ENCODE measurements at places on chromosomes 13 and 19. TPM values are rescaled to one million over a fixed set of nuclear protein-coding genes. Genes with fewer than 3 reads are reported as not detected.

GRCh38 chr13:51519771-51520216 is 64.5 kb upstream of the WDFY2 start:
- DNase-seq = no peak
- no peak overlapping the region for H3K4me3 ChIP-seq
- no peaks in the 10 kb centered on the region for H3K36me3 ChIP-seq
- H3K27me3 ChIP-seq = no peaks in the 10 kb centered on the region
- H3K4me1 ChIP-seq = peaks cover 44% of the 10 kb centered on the region

S1PR5 gene
- total RNA-seq = 0.29 TPM

DNA sequence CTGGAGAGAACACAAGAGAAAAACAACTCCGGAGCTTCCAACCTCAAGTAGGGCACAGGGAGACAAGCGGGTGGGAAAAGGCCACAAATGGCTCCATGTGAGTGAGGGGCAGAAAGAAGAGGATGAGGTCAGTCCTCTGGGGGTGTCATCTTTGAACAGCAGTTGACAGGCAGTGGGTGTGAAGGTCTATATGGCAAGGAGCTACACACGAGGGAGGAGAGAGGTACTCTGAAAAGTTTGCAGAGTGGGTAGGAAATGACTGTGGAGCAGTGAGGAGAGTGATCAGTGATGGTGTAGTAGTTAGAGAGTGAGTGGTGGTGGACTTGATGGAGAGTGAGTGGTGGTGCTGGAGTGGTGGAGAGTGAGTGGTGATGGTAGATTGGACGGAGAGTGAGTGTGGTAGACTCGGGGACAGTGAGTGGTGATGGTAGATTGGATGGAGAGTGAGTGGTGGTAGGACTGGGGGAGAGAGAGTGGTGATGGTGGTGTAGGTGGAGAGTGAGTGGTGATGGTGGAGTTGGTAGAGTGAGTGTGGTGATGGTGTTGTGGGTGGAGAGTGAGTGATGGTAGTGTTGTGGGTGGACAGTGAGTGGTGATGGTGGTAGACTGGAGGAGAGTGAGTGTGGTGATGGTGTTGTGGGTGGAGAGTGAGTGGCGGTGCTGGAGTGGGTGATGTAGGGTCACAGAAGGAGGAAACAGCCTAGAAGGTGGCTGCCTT is 4.0 kb downstream of the TFDP1 start:
- no peak overlapping the region for H3K27ac ChIP-seq
- H3K4me1 ChIP-seq = peaks cover 3% of the 10 kb centered on the region
- H3K4me3 ChIP-seq = no peak overlapping the region
- no peaks in the 10 kb centered on the region for H3K27me3 ChIP-seq
- peaks cover 29% of the 10 kb centered on the region for H3K36me3 ChIP-seq

C13orf42 gene
- total RNA-seq = not detected

DNA sequence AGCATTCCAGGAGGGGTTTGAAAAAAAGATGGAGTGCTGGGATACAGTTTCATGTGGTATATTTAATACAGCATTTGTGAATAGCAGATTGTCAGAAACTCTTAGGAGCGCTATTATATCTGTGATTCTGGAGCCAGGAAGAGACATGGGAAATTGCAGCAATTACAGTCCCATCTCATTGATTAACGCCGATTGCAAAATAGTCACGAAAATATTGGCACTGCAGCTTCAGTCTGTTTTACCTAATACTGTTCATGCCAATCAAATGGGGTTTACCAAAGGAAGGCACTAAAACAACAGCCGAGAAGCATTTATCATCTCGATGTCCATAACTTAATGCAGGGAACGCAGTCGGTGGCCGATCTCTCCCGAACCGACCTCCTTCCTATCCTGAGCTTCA is 295.8 kb downstream of the TEX29 start:
- DNase-seq = no peak
- no peaks in the 10 kb centered on the region for H3K4me1 ChIP-seq
- no peaks in the 10 kb centered on the region for H3K36me3 ChIP-seq
- no peak overlapping the region for H3K4me3 ChIP-seq

DNA sequence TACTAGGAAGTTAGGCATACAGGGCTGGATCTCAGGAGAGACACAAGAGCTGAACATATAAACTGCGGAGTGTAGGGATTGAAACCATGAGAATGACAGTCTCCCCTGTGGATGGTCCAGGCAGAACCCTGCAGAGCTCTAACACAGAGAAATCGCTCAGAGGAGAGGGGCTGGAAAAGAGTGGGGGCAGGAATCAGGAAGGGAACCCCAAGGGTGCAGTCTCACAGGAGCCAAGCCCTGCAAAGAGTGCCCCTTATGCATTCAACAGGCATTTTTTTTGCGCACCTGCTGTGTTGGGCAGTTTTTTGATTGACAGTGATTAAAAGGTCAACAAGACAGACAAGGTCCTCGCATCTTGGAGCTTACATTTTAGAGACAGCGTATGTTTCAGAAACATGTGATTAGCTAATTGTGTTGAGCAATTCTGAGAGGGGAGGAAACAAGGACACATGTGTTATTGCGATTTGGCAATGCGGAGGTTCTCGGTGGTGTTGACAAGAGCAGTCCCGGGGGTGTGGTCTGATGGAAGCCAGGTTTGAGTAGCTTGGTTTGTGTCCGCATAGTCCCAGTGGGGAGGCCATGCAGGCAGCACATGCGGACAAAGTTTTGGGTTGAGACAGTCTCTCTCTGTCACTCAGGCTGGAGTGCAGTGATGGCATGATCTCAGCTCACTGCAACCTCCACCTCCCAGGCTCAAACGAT is 182.6 kb upstream of the IRS2 start:
- no peak for DNase-seq
- no peak overlapping the region for H3K4me3 ChIP-seq
- no peaks in the 10 kb centered on the region for H3K36me3 ChIP-seq
- H3K4me1 ChIP-seq = no peaks in the 10 kb centered on the region
- no peak overlapping the region for H3K27ac ChIP-seq
- peaks cover 2% of the 10 kb centered on the region for H3K27me3 ChIP-seq

BRSK1 gene
- 1.8 TPM for total RNA-seq

- no peaks in the 10 kb centered on the region for H3K36me3 ChIP-seq
- H3K27me3 ChIP-seq = peaks cover 3% of the 10 kb centered on the region
- DNase-seq = peak; percentile 81
- no peaks in the 10 kb centered on the region for H3K4me1 ChIP-seq
These were observed 350.6 kb downstream of the LIG4 start for GRCh38 chr13:107864543-107865317.

SBK3 gene
- not detected for total RNA-seq

DNA sequence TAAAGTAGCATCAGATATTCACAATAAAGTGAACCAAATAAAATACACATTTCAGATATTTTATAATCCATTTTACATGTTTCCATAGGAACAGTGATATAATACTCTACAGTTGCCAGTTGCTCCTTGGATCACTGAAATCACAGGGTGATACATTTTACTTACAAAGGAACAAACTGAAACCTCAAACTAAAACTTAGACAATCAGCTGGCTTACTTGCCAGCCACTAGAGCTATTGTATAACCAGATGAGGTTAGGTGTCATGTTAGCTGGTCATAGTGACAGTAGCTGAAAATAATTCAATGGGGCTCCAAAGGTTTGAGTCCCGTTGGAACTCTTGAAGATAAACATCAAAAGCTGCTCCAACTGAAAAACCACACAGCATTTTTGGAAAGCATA is 274.6 kb downstream of the ITGBL1 start:
- H3K4me1 ChIP-seq = peaks cover 12% of the 10 kb centered on the region
- H3K27ac ChIP-seq = no peak overlapping the region
- no peak overlapping the region for H3K4me3 ChIP-seq
- peaks cover 12% of the 10 kb centered on the region for H3K36me3 ChIP-seq
- no peak for DNase-seq

TBXA2R gene
- 1.5 TPM for total RNA-seq

GRCh38 chr19:51140441-51140840 is 1.7 kb upstream of the SIGLEC7 start:
- DNase-seq = no peak
- H3K27me3 ChIP-seq = peaks cover 8% of the 10 kb centered on the region

PSG3 gene
- not detected for total RNA-seq

LHB gene
- not detected for total RNA-seq

GRCh38 chr13:33639626-33640080 is 178.3 kb upstream of the RFC3 start:
- H3K4me3 ChIP-seq = no peak overlapping the region
- no peaks in the 10 kb centered on the region for H3K36me3 ChIP-seq
- no peaks in the 10 kb centered on the region for H3K27me3 ChIP-seq
- peaks cover 42% of the 10 kb centered on the region for H3K4me1 ChIP-seq
- H3K27ac ChIP-seq = no peak overlapping the region
- no peak for DNase-seq

GRCh38 chr13:76803831-76804230 is 82.4 kb downstream of the KCTD12 start:
- no peaks in the 10 kb centered on the region for H3K27me3 ChIP-seq
- no peak overlapping the region for H3K4me3 ChIP-seq
- no peak for DNase-seq
- H3K36me3 ChIP-seq = no peaks in the 10 kb centered on the region
- no peaks in the 10 kb centered on the region for H3K4me1 ChIP-seq
- H3K27ac ChIP-seq = no peak overlapping the region

ZNF724 gene
- 2.5 TPM for total RNA-seq

- peak overlapping the region; percentile 47 for H3K4me3 ChIP-seq
- DNase-seq = no peak
- H3K27ac ChIP-seq = peak overlapping the region; percentile 62
- peaks cover 16% of the 10 kb centered on the region for H3K4me1 ChIP-seq
- no peaks in the 10 kb centered on the region for H3K36me3 ChIP-seq
- no peaks in the 10 kb centered on the region for H3K27me3 ChIP-seq
These were observed 69.0 kb upstream of the PCDH9 start for GRCh38 chr13:67299072-67299635.

All from osteoblast (primary cell).